GM12864 (cell line): ENCODE measurements at places on chromosomes 4 and X.

DNA sequence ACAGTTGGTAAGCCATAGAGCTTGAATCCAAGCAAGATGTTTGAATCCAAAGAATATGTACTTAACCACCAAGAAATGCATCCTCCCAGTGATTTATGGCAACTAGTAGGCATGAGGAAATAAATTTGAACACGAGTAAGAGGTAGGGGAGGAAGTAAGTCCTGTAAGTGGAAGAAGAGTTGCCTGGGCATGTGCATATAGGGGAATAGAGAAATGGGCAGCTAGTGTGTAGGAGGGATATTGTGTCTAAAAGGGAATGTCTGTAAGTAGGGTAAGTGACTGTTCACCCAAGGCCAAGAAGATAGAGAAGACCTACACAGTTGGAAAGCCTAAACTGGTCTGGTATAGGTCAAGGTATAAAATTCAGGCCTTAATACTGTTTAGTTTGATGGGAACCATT lies 4.6 kb downstream of the SH3BGRL start:
- DNase-seq = no peak

DNA sequence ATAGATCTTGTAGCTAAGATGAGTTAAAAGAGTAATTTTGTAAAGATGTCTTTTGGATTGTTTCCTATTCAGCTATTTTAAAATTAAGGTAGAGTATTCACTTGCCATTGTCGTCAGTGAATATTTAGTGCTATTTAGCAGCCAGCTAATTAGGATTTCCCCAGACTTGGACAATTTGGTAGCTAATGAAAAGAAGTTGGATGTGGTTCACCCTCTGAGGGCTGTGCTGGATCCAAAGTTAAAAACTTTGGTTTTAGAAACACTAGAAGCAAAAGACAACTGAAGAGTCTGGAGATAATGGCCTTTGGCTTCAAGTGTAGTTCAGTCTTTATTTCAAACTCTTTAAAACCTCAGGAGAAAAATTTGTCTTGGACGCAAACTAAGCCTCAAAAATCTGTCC lies 41.3 kb downstream of the ATG4A start:
- no peak for DNase-seq

DNA sequence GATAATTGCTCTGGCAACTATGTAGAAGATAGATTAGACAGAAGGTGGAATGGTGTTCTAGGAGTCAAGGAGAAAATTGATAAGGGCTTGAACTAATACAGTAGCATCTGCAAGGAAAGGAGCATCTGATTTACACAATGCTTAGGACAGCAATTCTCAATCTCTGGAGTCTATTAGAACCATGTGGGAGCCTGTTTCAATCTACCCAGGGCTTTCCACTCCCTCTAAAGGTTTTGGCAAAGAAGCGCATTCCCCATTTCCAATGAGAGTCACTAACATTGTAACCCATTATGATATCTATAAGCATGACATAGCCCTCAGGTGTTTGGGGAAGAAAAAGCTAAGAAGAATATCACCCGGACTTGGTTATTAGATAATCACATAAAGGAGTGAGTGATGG lies 168.2 kb downstream of the COL25A1 start:
- DNase-seq = no peak

DNA sequence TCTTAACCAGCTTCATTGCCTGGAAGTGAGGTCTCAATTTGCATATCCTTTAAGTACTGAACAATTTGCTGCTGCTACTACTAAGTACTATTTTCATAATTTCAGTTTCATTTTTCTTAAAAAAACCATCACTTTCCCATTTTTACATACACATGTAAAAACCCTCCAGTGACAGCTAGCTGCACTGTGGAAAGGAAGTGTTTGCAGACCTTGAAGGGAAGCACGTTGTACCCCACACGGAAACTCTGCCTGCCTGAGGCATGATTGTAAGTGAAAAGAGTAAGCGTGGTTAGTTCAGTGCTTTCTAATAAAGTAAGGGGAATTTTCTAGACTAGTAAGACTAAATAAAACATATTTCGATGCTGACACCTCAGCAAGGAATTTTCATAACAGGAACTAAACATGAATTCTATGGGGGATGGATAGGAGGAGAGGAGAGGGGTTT lies 103.6 kb downstream of the RAPGEF2 start:
- peak; percentile 80 for DNase-seq

DNA sequence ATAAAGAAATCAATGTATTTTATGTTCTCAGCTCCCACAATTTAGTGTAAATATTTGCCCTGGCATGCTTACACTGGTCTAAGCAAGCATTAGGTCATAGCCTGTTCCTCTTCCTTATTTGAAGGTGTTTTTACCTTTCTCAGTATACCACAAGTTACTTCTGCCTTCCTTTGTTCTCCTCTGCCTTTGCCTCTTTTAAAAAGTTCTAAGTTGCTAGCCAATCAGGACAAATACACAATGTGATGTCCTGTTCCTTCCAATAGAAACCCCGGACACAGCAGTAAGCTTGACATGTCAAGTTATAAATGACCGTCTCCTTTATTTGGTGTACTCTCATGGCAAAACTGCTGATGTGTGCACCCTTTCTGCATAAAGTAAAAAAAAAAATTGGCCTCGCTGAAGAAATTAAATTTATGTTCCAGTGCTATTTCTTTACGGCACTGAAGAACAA lies 49.4 kb downstream of the UGT2B10 start:
- no peak for DNase-seq

DNA sequence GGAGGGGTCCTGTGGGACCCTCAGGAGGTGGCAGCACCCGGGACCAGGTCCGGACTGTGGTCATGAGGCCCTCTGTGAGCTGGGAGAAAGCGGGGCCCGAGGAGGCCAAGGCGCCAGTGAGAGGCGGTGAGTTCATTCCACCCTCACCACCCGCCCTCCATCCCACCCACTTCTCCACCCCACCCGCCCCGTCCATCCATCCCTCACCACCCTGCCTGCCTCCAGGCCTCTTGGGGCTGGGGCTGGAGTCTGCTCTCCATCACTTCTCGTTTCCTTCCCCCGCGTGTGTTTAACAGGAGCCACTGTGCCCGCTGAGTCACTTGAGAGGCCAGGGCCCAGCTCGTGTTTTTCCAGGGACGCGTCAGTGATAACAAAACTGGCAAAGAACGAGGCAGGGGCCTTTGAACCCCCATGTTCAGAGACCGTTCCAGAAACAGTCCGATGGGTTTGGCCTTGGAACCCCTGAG lies 6.2 kb downstream of the SH3TC1 start:
- no peak for DNase-seq

DNA sequence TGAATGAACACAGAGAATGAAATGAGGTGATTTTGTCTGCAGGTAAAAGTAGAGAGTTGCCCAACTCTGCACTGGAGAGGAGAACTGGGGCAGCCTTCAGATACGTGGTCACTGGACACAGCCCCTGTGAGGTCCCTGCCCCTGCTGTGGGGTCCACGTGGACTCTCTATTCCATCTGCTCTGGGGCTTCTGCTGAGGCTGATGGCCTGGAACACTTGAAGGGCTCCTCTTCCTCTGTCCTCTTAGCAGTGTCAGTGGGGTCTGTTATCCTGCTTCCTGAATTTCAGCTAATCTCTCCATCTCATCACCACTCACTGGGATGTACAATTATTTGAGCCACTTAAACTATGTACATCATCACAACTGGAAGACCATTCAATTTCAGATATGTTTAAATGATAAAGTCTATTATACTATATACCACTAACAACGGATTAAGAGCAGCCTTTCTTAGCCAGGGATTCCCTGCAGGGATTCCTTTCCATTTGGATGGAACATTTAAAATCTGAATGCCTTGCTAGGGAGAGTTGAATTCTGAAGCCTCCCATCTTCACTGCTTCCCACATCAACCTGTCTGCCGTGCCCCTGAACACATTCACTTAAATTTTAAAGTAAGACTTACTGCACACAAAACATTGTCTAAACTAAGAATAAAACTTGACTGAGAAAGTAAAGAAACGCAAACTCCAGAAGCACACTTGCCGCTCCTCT lies 74.0 kb downstream of the CC2D2A start:
- no peak for DNase-seq

DNA sequence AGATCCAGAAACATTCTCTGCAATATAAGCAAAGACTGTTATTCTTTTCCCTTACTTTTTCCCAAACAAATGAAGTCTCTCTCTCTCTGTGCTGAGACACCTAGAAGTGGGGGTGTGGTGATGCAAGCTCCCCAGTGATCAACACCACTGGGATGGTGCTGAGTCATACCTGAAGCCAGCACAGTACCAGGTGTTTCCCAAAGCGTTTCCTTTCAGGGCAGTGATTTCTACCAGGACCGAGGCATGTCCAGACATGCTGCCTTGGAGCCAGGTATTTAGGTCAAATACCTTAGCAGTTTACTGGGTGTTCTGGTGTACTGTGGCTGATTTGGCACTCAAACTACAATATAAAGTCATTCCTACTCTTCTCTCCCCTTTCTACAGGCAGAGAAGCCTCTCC lies 726.5 kb downstream of the FAM133A start:
- DNase-seq = peak; percentile 15

DNA sequence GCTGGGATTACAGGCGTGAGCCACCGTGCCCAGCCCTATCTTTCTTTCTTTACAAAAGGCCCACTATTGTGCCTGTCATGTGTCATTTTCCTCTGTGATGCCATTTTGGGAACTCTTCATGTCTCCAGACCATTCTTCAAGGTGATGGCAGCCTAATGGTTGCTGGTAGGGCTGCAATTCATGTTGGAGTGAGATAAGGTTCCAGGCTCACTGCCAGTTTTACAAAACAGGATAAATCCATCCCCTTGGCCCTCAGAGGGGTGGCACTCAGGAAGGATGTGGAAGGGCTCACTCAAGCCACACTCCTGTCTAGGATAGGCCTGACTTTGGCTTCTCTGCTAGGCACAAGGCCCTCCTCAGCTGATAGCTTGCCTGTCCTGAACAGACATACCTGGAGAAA lies 3.8 kb downstream of the TCEAL9 start:
- DNase-seq = no peak

DNA sequence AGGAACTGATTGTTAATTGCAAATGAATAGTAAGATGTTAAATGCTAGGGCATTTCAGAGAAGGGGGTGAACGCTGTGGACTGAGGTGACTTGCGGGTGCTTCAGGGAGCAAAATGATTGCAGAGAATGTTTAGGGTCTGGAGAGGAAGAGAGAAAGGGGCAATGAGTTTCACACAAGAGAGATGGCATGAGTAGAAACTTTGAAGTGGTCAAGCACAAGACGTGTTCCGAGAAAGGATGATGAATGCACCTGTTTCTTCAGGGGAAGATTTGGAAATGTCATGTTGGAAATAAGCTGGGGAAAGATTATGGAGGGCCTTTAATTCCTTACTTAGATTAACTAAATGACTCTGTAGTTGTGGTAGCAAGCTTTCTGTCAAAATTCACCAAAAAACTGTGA lies 43.4 kb downstream of the DTHD1 start:
- no peak for DNase-seq

DNA sequence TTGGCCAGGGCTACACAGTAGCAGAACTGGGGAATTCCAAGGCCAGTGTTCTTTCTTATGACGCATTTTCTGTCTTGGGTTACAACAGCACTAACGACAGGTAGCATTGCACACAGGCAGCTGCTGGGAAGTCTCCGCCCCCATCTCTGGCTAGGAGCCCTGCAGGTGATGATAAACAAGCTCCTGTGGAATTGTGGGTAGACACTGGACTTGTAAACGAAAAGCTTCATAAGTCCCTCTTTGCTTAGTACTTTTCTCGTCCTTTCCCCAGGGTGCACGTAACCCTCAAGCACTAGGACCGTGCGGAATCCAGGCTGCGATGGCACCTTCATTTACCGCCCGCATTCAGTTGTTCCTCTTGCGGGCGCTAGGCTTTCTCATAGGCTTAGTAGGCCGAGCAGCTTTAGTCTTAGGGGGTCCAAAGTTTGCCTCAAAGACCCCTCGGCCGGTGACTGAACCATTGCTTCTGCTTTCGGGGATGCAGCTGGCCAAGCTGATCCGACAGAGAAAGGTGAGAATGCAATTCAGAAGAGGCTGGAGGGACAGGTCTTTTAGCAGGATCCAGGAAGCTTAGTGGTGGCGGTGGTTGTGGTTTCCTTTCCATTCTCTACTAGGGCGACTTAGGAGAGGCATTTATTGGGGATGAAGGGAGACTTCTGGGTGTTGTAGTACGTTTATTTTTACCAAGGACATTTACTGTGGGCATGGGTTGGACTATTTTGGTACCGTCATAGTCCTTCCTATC lies at the start of gene FAAH2:
Gene FAAH2 (plus strand): TSS at position 200 of the 745 bp plus-strand sequence. CDS start 120 bp downstream, at position 320.
- DNase-seq = peak; percentile 57

GRCh38 chrX:24145303-24146186 lies 4.0 kb upstream of the ZFX start:
- DNase-seq = no peak

DNA sequence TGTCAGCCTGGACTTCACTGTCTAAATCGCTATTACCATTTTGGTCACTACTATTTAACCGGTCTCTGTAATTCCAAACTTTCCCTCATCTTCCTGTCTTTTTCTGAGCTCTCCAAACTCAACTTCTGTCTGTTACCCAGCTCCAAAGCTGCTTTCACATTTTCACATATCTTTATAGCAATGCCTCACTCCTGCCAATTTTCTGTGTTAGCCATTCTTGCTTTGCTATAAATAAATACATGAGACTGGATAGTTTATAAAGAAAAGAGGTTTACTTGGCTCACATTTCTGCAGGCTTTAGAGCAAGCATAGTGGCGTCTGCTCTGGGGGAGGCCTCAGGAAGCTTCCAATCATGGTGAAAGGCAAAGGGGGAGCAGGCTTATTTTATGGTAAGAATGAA lies 368.3 kb upstream of the GNPDA2 start:
- no peak for DNase-seq

DNA sequence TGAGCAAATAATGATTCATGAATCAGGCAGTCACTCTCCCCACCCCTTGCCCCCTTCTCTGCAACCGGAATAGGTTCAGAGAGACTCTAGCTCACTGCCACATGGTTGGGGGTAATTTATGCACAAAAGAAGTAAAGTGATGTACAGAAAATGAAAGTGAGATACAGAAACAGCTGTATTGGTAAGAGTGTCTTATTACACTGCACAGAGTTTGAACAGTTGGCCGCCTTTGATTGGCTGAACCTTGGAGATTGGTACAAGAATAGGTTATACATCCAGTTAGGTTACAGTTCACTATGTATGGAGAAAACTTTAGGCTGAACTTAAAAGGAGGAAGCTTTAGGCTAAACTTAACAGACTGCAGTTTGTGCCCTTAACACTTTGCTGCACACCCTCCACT lies 34.6 kb upstream of the DIAPH2 start:
- DNase-seq = no peak

GRCh38 chr4:153573221-153573620 lies 107.1 kb downstream of the TMEM131L start:
- DNase-seq = no peak

DNA sequence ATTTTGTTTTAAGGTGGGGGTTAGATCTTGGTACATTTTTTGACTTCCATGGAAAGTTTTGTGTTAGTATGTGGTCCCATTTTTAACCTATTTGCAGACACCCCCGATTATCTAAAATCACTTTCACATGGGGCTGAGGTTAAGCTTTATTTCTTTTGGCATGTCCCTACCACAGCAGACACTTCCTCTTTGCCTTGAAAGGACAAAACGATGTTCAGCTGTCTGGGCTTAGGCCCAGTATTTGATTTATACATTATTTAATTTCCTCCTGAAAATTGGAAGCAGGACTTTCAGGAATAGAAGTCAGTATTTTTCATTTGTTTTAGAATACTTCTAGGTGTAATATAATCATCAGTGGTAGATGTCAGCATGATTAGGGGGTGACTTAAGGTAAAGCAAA lies 112.4 kb upstream of the SPRY1 start:
- DNase-seq = no peak
